ENCODE measurements at places on chromosomes 13 and 19. TPM values are rescaled to one million over a fixed set of nuclear protein-coding genes. Genes with fewer than 3 reads are reported as not detected.

DNA sequence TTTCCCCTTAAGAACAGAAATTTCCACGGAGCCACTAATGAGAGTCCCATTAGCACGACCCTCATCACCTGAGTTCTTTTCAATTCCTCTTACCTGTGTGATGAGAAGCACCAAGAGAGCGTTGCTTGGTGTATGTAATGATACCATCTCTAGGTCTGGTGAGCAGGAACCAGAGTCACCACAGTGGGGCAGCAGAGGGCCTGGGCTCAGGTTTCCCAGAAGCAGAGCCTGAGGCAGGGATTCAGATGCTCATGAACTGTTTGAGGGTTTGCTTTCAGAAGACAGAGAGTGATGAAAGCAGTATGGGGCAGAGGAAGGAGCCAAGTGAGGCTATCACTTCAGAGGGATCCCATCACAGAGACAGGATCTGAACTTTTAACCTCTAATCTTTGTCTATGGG, 3.1 kb upstream of the PTPRH start:
- DNase-seq = no peak

GRCh38 chr13:26771796-26772195, 11.2 kb upstream of the GPR12 start:
- DNase-seq = no peak

DNA sequence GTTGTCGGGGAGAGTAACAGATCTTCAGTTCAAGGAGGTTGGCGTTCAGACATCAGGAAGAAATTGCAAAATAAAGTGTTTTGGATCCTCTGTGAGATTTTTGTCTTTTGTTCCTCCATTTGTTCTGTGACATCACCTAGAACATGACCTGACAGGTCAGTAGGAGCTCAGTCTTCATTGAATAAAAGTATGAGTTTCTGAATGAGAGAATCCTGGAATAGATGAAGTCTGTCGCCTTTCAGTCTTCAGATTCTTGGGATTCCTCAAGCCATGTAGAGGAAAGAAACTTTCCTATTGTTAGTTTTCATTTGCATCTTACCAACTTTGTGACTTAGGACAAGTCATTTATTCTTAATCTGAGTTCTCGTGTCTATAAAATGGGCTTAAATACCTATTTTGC, 14.4 kb downstream of the ARHGAP35 start:
- no peak for DNase-seq

DNA sequence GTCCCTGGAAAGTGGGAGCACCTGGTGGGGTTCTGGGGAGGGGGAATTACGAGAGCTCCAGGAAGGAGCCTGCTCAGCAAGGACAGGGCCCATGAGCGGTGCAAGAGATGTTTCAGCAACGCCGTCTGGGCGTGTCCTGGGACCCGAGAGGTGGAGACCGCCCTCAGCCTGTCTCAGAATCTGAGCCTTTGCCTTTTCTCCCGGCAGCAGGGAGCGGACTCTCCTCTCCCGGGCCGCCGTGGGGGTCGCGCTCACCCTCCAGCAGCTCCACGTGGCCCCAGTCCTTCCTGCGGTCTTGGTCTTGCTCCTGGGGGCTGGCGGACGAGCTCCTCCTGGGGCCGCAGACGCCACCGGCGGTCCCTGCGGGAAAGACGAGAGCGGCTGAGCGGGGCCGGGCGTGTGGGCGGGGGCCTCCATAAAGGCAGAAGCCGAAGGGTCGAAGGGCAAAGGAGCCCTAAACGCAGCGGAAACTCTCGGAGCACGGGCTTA, 714 bp downstream of the POLRMT start:
- DNase-seq = no peak

DNA sequence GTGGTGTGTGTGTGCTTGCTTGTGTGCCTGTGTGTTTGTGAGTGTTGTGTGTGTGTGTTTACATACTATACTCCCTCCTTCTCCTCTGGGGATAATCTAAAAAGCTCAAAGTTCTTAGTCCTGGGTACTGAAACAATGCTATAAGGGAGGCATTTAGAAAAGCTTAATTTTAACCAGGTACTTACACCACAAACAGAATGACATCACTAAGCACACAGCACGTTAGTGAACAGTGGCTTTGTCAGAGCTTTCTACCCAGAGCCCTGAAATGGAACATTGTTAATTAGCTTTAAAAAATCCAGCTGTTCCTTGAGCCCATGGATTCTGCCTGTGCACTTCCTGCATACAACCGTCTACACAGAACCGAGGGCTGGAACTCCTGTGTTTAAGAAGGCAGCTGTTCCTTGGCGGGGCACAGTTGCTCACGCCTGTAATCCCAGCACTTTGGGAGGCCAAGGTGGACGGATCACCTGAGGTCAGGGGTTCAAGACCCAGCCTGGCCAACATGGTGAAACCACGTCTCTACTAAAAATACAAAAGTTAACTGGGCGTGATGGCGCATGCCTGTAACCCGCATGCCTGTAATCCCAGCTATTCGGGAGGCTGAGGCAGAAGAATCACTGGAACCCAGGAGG, 69.6 kb upstream of the RNF113B start:
- no peak for DNase-seq

- no peak for DNase-seq
Observed at GRCh38 chr13:34678154-34678553, 263.9 kb upstream of the NBEA start.

- no peak for DNase-seq
Observed at GRCh38 chr13:80361883-80362327, 21.0 kb upstream of the SPRY2 start.

DNA sequence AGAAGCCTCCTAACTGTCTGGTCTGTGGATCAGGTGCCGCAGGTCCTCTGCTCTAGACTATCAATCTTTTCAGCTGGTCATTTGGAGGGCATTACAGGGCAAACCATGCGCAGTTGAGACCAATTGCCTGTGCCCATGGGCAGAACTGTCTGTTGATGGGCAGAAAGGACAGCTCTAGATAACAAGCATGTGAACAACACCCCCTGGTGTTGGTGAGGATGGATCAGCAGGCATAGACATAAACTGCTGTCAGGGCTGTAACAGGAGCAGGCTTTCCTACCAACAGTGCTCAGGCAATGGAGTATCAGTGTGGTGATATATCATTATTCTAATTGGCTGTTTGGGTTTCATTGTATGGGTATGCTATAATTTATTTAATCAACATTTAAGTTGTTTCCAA, 104.7 kb upstream of the KL start:
- DNase-seq = no peak

- DNase-seq = no peak
Observed at GRCh38 chr13:98839856-98840769, 87.6 kb upstream of the SLC15A1 start.

DNA sequence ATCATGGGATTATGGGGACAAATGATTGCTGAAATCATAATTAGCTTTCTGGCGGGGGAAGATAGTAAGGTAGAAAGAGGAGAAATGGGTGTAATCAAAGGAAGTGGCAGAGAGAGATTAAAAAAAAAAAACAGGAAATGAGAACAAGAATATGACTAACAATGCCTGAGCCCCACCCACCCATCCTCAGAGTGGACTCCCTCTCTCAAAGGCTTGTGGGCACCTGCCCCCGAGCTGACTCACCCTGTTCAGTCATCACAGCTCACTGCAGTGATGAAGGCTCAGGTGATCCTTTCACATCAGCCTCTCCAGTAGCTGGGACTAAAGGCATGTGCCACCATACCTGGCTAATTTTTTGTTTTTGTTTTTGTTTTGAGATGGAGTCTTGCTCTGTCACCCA, 26.4 kb upstream of the TPT1 start:
- peak; percentile 86 for DNase-seq

DNA sequence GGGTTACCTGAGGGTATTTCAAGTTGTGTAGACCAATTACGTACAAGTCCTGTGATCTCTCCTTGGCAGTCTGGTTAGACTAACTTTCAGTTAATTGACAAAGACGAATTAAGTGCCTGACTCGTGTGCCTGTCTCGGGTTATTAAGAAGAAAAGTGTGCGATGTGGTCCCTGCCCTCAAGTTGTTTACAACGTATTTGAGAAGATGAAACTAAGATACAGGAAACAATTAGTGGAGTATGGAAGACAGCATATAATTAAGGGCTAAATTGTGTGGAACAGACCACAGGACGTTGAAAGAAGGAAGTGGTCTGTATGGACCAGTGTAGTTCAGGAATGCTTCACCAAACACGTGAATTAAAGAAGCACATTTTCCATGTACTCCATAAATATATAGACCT, 49.2 kb downstream of the KLF5 start:
- no peak for DNase-seq

- no peak for DNase-seq
Observed at GRCh38 chr13:37657134-37657533, 58.6 kb upstream of the POSTN start.

DNA sequence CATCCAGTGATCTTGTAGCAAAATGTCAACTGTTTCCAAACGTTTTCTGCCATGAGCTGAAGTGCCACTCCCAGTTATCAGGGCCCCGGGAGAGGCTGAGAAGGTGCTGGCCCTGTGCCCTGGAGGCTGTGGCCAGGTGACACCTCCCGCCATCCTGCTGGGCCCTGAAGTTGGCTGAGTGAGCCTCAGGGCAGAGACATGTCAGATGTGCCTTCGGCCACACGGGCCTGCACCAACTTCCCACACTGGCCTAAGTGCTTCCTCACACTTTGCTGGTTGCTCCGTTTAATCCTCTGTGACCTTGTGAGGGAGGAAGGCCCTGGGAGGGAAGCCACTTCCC, 4.8 kb downstream of the ADPRHL1 start:
- no peak for DNase-seq

GRCh38 chr13:88303157-88303556, 632.0 kb downstream of the SLITRK5 start:
- no peak for DNase-seq

DNA sequence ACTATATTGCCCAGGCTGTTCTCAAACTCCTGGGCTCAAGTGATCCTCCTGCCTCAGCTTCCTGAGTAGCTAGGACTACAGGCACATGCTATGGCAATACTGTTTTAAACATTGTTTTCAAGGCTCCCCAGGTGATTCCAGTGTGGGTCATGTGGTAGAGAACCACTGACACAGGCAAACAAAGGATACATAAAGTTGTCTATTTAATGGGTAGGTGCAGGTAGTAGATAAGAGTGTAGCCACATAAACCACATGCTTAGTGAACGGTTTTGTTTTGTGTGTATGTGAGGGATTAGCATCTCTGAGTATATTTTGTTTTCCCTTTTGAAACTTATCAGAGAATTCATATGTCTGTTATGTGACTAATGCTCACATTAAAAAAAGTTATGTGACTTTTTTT, 36.7 kb downstream of the USPL1 start:
- no peak for DNase-seq

DNA sequence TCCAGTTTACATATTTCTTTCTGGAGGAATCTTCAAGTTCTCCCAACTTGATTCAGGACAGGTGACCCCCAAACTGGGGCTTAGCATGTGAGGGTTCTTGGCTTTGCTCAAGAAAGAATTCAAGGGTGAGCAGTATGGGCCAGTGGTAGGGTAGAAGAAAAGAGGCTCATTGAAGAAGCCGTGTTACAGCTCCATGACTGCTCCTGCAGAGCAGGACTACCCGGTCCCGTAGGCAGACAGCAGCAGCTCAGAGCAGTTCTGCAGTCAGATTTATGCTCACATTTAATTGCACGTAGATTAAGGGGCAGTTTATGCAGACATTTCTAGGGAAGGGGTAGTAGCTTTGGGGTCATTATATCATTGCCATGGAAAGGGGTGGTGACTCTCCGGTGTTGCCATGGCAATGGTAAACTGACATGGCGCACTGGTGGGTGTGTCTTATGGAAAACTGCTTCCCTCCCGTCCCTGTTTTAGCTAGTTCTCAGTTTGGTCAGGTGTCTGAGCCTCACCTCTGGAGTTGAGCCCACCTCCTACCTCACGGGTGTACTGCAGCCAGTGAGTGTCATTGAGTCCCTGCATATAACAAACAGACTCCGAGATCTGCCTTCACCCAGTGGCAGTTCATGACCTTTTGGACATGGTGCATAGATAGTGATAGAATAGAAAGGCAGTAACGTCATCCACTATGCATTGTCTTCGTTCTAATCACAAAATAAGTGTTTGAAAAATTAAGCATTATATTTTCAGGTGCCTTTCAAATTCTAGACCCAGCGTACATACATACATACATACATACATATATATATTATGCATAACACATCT, 16.0 kb upstream of the ZNF792 start:
- DNase-seq = no peak

The RPL36 gene
- total RNA-seq = 1,385 TPM

The ADM5 gene
- total RNA-seq = 0.49 TPM

The JAK3 gene
- total RNA-seq = 4.0 TPM

The SIAH3 gene
- total RNA-seq = 0.02 TPM

The BRME1 gene
- 8.0 TPM for total RNA-seq

Measured in lower leg skin (tissue), 4 donors.